PC-9 (cell line): ENCODE measurements at places on chromosomes 16 and 17. TPM values are rescaled to one million over a fixed set of nuclear protein-coding genes. Genes with fewer than 3 reads are reported as not detected.

The FAM83G gene
- 30.2 and 30.4 TPM in 2 replicates for total RNA-seq

DNA sequence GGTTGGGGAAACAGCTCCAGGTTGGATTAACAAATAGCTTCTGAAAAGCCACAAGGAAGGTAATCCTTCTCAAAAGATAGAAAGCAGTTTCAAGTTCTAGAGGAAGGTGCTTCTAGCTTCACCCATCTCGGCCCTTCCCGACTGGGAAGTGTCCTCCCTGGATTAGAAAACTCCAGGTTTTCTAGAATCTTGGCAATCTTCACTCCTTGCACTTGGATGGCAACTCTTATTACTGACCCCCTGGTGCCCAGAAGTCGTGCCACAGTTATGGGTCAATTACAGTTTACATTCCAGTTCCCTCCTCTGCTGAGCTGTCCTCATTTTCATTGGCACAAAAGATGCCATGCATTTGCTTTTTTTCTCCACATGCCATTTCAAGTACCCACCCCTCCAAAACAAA is 65.6 kb downstream of the SMG6 start:
- no peak for DNase-seq
- no peaks in the 10 kb centered on the region for H3K27me3 ChIP-seq
- 0 out of 2 replicates have a peak, but pooled peaks cover 7% of the 10 kb centered on the region for H3K36me3 ChIP-seq
- H3K4me3 ChIP-seq: no peak overlapping the region

DNA sequence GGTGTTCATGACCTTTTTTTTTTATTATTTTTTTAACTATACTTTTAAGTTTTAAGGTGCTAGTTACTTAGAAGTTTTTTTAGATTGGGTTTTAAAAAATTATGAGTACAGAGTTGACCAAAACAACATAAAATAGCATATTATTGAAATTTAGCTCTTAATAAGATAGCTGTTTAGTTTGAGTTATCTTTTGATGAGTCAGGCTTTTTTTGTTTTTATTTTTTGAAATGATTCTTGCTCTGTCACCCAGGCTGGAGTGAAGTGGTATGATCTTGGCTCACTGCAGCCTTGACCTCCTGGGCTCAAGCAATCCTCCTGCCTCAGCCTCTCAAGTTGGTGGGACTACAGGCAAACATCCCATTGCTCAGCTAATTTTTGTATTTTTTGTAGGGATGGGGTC is 13.6 kb downstream of the ZNF750 start:
- H3K36me3 ChIP-seq: no peaks in the 10 kb centered on the region
- H3K27me3 ChIP-seq: no peaks in the 10 kb centered on the region
- H3K27ac ChIP-seq: no peak overlapping the region

The ZNF385C gene
- 1.7 and 2.1 TPM in 2 replicates for total RNA-seq

GRCh38 chr16:17633181-17633951 is 162.6 kb upstream of the XYLT1 start:
- peak; percentile 47 for DNase-seq
- no peaks in the 10 kb centered on the region for H3K36me3 ChIP-seq
- H3K27ac ChIP-seq: no peak overlapping the region
- H3K27me3 ChIP-seq: no peaks in the 10 kb centered on the region

- no peak for DNase-seq
- no peaks in the 10 kb centered on the region for H3K36me3 ChIP-seq
- peaks cover 76% of the 10 kb centered on the region for H3K27me3 ChIP-seq
Observed at GRCh38 chr17:77965352-77965751, 6.8 kb downstream of the TNRC6C start.

The GDPD3 gene
- 27.5 and 32.1 TPM in 2 replicates for total RNA-seq

DNA sequence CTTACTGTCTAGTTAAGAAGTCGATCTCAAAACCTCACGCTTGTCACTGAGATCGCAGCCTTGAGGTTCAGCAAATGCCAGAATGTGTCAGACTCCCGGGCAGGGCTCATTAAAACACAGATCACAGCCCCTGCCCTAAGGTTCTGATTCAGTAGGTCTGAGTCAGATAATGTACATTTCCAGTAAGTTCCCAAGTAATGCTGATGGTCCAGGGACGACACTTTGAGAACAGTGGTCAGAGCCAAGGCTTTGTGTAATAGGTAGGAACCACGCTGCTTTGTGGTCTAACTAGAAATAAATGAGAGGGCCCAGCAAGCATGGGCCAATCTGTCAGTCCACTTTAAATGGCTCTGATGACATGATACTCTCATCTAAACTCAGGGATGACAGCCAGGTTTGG is 228.6 kb downstream of the ZFHX3 start:
- no peak overlapping the region for H3K27ac ChIP-seq
- no peak for DNase-seq
- H3K27me3 ChIP-seq: no peaks in the 10 kb centered on the region
- H3K36me3 ChIP-seq: no peaks in the 10 kb centered on the region

DNA sequence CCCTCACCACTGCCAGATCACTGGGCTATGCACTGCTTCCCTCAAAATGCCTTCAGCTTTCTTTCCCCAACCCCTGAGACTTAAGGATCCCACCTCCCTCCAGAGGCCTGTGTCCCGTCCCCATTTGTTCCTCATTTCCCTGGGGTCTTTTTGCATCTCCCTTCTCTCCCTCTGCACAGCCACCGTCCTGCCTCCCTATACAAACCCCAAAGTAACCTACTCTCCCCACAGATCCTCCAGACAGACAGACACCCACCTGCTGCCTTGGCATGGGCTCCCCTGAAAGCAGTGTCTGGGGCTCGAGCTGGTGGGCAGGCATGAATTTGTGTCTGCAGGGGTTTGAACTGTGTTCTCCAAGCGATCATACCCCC is 69.4 kb upstream of the TNRC6C start:
- no peak for DNase-seq
- H3K27ac ChIP-seq: no peak overlapping the region
- H3K4me3 ChIP-seq: no peak overlapping the region
